Stimulated activated CD8-positive, alpha-beta memory T cell treated with anti-CD3 and anti-CD28 coated beads, Interleukin-7, amount 100 ng/mL, for 4 hours (primary cell): ENCODE measurements at places on chromosomes 4 and X.

- DNase-seq, result no peak
Observed at GRCh38 chrX:22538580-22538979, 265.9 kb downstream of the CBLL2 start.

DNA sequence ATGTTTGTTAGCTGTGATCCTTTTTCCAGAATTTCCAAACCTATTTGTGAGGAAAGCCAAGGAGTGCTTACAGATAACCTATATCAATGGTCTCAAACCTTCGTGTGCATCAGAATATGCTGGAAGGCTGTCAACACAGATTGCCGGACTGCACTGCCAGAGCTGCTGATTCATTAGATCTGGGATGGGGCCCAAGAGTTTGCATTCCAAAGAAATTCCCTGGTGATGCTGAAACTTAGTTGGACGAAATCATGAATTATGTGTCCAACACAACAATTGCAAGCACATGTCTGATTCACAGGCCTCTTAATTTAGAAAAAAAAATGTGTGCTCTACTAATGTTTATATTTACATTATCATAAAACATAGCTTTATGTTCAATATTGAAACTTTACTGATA, 544.0 kb upstream of the AMOT start:
- no peak for DNase-seq

GRCh38 chr4:186657764-186658163, 65.9 kb downstream of the FAT1 start:
- DNase-seq, result no peak

DNA sequence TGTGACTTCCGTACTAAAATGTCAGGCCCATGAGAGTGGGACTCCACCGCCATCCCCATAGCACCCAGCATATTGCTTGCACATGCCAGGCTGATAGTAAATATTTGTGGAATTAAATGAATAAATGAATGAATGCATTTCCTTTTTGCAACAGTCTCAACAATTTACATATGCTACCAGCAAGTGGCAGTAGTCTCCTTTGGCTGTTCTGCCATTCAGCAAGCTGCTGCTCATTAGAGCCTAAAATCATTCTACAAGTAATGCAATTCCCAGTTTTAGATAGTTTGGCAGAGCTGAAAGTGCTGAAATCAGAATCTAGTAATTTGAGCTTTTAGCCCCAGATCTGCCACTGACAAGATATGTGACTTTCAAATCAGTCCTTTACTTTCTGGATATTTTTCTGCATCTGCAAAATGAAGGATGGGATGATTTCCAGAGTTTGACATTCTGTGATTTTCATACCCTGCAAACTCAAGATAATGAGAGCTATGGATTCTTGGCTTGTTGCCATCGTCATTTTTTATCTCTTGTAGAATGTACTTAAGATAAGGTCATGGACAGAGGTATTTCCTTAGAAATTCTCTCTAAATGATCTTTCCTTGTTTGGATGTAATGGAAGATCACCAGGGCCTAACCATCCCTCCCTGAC, 35.7 kb upstream of the INTS6L start:
- no peak for DNase-seq

DNA sequence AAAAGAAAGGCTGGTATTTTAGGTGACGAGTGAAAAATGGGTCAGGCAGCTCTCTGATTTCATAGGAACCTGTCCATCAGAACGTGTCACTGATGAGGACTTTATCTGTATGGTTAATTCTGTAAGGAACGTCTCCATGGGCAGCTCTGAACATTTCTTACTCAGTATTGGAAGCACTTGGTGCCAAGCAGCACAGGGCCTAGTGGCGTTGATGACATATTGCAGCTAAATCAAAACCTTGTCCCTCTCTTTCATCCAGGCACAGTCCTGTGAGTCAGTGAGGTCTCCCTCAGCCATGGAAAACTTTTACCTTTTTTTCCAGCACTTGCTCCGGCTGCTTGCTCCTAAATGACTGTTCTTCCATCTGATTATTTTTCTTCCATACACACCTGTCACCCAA, 301.9 kb downstream of the DHX15 start:
- no peak for DNase-seq

DNA sequence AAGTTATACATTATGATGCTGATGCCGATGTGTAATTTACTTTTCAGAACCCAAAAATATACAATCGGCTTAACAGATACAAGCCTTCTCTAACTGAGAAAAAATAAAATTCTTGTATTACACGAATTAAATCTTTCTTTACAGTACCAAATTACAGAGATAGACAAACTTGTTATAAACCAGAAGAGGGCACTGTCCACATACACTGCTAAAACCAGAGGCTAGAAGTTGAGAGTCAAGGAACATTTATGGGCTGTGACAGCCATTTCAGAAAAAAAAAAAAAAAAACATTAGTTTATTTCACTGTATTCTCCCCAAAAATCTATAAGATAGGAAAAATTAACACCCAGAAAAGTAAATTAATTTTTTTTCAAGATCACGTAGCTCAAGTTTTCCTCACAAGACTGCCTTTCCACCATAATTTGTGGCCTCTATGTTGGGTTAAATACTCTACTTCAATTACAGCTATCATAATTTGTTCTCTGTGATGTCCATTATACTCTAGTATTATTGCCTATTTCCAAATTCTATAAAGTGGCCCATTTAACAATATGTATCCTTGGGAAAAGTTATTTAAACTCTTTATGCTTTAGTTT, 12.0 kb downstream of the EREG start:
- DNase-seq, result no peak

DNA sequence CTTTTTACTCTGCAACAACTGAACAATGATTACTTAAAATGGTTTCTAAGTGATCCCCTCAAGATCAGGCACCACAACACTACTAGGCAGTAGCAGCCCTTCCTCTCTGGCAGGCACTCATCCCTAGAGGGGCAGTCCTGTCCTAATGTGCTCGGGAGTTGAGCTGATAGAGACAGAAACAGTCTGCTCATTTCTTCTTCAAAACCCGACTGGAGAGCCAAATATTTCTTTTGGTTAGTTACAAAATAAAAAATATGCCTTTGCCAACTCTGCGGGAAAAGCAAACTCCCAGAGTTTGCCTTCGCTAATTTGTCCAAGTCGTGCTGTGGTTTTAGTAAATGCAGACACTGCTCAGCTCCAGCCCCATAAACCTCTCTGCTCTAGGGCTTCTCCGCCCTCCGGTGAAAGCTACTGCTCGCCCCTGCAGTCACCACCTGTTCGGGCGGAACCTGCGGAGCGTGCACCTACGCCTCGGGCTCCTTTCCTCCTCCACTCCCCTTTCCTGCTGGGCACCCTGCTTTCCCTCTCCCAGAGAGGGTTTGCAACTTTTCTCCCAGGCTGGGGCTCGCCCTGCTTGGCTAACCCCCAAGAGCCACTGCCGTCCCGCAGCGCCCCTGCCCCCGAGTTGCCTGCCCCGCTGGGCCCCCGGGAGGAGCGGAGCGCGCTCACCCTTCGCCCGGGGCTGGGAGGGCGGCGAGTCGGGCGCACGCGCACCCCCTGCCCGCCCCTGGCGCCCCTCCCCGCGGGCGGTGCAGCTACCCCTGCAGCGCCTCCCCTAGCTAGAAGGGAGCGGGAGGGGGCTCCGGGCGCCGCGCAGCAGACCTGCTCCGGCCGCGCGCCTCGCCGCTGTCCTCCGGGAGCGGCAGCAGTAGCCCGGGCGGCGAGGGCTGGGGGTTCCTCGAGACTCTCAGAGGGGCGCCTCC, at the start of gene NPNT:
Gene NPNT, plus strand, starts transcription at position 812 of the 923 bp plus-strand sequence. CDS start 182 bp downstream, outside the sequence.
- DNase-seq, result no peak

- no peak for DNase-seq
Observed at GRCh38 chr4:60934566-60935295, 265.4 kb upstream of the ADGRL3 start.

DNA sequence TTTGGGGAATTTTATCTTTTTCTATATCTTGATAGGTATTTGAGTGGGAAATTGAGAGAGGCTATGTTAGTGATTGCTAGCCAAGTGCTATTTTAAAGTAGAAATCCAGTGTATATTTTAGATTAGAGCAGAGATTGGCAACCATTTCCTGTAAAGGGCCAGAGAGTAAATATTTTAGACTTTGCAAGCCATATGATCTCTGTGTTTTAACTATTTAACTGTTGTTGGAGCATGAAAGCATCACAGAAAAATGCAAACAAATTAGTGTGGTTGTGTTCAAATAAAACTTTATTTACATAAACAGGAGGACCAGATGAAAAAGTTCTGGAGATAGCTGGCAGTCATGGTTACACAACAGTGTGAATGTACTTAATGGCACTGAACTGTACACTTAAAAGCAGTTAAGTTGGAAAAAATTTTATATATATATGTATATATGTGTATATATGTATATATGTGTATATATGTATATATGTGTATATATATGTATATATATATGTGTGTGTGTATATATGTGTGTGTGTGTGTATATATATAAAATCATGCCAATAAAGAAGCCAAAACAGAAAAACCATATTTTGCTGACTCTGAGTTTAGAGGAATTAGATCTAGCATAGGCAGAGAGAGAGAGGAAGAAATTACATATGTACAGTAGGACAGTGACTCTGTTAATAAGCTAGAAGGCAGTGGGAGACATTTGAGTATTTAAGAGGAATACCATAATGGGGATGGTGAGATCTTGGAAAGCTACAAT, 83.4 kb downstream of the TMEM164 start:
- no peak for DNase-seq

GRCh38 chr4:132865458-132865857, 283.6 kb upstream of the PCDH10 start:
- no peak for DNase-seq

DNA sequence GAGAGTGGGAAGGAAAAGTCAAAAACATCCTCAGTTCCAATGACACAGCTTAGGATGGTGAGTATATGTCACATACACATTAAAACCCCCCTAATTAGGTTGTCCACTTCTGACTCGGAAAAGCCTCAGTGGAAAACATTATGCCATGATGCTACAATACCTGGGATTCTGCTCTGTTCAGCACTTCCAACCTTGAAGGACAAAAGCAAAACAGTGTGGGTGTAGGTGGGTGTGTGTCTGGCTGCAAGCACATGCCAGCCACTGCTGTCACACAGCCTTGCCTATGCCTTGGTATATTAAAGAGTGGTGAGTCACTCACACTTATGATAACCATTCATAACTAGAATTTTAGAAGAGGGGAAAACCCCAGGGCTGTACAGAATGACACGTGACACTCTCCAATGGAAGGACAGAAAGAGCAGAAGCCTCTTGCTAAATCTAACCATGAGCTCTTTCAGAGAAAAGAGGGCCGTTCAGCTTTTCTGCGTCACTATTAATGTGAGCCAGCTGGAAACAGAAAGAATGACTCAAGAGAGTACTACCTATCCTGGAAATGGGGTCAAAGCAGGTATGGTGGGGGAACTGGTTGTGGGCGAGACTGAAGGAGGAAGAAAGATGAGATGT, 159.6 kb downstream of the TET2 start:
- peak; percentile 50 for DNase-seq

DNA sequence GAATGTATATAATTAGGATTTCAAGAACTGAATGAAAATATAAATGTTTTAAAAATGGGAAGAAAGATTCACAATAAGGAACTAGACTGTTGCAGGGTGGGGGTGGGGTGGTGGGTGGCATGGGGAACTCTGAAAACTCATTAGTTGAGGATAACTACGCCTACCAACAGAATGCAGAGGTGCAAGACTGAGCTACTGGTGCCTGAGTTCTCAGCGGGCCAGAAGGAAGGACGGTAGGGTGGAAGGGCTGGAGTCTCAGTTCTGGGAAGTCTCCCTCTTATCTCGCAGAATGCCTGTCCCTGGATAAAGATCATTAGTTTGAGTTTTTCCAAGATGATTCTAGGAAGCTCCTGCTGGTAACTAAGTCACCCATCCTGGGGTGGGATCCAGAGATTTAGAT, 1.3 kb upstream of the SOD3 start:
- DNase-seq, result no peak

DNA sequence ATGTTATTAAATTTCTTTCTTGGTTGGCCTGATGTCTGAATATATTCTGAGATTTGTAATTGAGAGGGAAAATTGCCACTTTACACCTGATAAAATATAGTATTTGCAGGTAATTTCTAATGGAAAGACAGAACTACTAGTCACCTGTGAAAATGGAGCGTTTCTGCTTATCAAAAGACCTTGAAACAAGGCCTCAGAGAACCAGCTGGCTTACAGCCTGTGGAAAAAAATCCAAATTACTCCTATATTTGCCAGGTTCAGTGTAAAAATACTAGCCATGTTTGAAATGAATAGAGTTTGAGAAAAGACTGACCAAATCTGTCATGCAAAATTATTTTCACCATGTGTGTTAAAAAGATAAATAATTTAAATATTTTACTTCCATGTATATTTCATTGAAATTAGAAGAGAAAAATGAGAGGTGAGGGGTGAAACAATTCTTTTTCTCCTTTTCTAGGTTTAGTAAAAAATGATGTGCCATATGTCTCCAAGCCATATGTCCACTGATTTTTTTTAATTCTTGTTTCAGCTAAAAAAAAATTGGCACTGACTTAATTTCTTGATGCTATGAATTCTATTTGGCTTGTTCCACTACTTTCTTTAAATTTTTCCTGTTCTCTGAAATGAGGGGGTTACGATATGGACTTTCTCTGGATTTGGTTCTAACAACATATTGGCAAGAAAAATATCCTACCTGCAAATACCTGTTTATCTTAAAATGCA, 464.9 kb downstream of the GRXCR1 start:
- DNase-seq, result no peak

DNA sequence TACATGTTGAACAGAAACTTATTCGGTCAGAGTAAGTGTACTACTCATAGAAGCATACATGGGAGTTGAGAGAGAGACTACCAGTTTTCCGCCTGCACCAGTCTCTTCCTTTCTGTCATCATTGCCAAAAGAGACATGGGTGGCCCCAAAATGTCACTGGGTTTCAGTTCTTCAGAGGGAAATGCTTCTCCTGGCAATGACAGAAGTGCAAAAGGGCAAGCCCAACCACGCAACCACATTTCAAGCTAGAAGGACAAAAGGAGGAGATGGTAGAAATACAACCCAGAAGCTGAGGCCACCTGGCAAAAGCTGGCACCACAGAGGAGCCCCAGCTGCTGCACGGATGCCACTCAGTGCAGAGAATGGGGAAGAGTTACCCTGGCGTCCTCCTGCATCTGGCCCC, 320.1 kb downstream of the BCOR start:
- DNase-seq, result no peak

DNA sequence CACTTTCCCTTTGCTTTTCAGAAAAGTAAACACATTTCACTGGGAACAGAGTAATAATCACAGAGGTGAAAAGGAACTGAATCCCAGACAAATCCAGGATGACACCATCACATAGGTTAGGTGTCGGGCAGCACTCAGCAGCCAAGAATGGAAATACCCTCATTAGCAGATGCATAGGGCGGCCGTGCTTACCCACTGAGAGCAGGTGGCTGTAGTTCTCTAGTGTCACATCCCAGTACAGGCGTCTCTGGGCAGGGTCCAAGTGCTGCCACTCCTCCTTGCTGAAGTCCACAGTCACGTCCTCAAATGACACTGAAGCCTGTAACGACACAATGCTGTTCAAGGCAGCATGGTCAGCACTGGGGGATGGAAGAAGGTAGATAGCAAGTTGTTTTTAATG, 26.9 kb downstream of the ZNF41 start:
- DNase-seq, result no peak

GRCh38 chr4:96003951-96004740, 164.3 kb downstream of the PDHA2 start:
- no peak for DNase-seq
